PC-3 (cell line): ENCODE measurements at places on chromosomes 2 and 18.

- DNase-seq = no peak
These were observed 49.8 kb downstream of the E2F6 start for GRCh38 chr2:11416186-11416585.

GRCh38 chr2:60549238-60549927 is 4.1 kb downstream of the BCL11A start:
- peak; percentile 38 for DNase-seq

GRCh38 chr18:55868909-55869308 is 280.9 kb upstream of the TCF4 start:
- peak; percentile 58 for DNase-seq

GRCh38 chr18:59783138-59783537 is 85.9 kb upstream of the CCBE1 start:
- DNase-seq = peak; percentile 82

- no peak for DNase-seq
These were observed 506.8 kb upstream of the VRK2 start for GRCh38 chr2:57539761-57540160.

DNA sequence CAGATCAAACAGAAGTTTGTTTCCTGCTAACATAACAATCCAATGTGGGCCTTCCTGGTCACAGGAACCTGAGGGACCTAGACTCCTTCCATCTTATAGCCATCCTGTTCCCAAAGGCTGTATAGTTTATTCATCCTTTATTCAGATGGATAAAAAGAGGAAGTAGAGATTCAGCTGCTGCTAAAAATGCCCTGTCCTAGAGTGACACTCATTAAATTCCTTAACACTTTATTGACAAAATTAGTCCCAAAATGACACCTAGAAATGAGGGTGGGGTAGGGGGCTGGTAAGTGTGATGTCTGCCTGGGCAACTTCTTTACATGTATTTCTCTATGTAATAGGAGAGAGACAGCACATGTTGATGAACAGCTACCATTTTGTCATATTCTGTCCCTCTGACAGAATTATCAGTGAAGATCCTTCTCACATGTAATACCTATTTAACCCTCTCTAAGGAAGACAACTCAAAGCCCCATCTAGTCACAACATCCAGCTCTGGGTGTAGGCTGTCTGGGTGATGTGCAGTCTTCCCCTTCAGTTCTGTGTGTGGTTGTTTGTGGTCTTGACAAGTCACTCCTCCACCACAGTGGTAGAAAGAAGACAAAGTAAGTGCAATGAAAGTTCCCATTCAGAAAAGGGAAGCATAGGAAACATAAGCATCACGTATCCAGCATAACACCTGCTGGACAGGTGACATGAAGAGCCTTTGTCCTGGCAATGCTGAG is 253.9 kb upstream of the CNTNAP5 start:
- no peak for DNase-seq

DNA sequence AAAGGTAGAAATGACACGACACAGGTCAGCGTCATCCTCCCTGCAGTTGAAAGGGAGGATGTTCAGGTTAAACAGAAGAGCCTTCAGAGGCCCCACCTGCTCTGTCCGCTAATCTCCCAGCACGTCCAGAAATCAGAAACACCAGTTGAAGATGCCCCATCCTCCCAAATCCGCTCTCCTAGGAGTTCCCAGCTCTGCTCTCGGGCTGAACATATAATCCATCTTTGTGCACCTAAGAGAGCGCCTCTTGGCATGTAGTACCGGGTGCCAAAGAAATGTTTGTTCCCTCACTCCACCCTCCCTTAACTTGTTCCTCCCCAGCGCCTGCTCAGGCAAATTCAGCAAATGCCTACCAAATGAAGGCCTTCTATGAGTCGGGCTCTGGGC is 145.2 kb upstream of the SMAD2 start:
- no peak for DNase-seq

DNA sequence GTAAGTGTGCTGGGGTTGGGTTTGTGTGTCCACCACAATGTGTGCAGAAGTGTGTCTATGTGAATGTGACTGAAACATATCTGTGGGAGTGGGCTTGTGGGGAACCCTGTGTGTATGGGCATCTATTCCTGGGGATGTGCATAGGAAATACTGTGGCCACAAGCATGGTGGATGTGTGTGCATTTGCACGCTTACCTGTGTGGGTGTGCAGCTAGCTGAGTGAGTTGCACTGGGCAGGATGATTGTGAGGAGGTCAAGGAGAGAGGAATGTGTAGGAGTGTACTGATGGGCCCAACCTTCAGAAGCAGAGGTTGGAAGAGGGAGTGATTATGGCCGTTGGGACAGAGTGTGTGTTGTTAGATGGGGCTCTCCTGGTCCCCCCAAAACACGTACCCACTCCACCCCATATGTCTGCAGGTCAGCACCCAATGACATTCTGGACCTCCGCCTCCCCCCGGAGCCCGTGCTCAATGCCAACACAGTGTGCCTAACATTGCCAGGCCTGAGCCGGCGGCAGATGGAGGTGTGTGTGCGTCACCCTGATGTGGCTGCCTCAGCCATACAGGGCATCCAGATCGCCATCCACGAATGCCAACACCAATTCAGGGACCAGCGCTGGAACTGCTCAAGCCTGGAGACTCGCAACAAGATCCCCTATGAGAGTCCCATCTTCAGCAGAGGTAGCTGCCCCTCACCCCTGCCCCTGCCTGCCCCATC is 1.2 kb downstream of the WNT10A start:
- no peak for DNase-seq
